ENCODE measurements at places on chromosomes 1 and 21.

DNA sequence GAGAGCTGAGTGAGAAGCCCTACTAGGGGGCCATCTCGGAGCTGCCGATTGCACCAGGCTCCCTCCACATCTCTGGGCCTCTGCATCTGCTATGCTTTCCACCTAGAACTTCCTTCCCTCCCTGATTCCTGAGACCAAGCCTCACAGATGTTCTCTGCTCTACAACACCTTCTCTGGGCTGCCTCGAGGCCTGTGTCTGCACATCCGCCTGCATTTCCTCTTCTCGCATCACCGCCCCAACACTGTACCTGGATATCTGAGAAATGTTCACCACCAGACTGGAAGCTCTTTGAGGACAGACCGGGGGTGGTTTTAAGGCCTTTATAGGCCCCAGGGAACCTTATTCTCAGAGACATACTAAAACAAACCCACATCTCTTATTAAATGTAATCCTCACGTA, 20.7 kb downstream of the CTNNBIP1 start:
- no peak for DNase-seq

GRCh38 chr21:44414291-44415072, 40.8 kb upstream of the LRRC3 start:
- DNase-seq = no peak

DNA sequence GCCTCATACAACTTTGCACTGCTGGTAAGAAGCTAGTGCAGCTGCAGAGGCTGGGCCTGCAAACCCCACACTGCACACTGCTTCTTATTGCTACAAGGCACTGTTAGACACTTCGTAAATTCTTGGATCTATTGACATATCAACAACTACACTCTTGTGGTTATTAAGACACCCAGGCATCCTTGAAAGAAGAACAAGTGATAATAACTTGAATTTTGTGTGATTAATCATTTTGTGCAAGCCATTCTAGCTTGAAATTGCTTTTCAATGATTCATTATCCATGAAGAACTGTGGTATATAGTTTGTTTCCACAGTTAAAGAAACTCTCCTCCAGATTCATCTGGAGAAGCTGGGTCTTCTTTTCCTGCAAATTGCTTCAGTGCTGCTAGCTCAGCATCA, 33.7 kb upstream of the IFI44L start:
- peak; percentile 74 for DNase-seq

- no peak for DNase-seq
These were observed 75.8 kb upstream of the SDC3 start for GRCh38 chr1:30984165-30984889.

DNA sequence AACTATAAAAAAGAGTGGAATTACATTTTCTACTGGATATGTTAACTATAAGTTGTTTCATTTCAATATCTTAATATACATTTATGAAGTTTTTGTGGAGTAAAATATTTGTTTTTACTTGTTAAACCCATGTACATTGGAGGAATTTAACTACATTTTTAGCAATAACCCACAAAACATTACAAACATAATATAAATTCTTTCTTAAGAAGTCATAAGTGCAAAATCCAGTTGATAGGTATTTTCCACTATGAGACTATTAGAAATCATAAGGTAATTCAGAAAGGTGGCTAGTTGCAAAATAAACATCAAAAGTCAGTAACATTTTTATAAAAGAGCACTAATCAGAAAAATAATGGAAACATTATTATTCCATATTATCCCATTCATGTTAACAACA, 73.9 kb upstream of the RRP15 start:
- peak; percentile 47 for DNase-seq
